ENCODE measurements at places on chromosomes 11 and 22.

GRCh38 chr22:20247010-20247505 is 21.1 kb downstream of the RTN4R start:
- no peak for DNase-seq

DNA sequence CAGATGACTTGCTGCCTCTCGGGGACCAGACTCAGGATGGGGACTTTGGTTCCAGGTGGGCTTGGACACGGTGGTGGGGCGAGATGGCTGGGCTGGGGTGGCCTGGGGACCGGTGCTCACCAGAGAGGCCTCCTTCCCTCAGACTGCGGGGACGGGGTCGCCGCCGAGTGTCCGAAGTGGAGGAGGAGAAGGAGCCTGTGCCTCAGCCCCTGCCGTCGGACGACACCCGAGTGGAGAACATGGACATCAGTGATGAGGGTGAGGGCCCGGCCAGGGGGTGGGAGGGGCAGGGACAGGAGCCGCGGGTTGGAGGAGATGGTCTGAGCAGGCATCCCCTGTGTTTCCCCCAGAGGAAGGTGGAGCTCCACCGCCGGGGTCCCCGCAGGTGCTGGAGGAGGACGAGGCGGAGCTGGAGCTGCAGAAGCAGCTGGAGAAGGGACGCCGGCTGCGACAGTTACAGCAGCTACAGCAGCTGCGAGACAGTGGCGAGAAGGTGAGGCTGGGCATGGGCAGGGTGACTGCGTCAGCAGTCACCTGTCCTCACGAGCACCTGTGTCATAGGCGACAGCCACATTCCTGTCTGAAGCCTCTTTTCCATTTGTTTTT is 5.9 kb downstream of the SART1 start:
- no peak for DNase-seq

- no peak for DNase-seq
These were observed 353.2 kb downstream of the CADM1 start for GRCh38 chr11:115151010-115151409.

GRCh38 chr11:44421090-44421675 is 111.2 kb upstream of the ALX4 start:
- no peak for DNase-seq

GRCh38 chr11:125300791-125301218 is 136.3 kb downstream of the PKNOX2 start:
- no peak for DNase-seq

DNA sequence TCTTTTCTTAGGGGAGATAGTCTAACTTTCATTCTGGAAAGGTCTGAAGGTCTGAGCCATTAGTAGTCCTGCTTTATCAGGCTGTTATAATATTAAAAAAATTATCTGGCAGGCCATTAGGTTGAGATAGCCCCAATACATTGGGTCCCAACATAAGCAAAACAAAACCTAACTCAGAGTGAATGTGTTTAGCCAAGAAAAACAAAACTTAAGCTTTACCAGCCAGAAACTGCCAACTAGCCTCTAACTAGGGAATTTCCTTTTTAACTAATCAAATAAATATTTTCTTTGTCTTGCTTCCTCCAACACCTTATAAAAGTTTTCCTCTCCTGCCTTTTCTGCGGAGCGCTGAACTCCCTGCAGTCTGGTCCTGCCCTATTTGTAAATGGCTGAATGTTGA is 1137.7 kb upstream of the CNTN5 start:
- no peak for DNase-seq

- DNase-seq = no peak
These were observed 36.5 kb downstream of the NECTIN1 start for GRCh38 chr11:119692540-119692820.

DNA sequence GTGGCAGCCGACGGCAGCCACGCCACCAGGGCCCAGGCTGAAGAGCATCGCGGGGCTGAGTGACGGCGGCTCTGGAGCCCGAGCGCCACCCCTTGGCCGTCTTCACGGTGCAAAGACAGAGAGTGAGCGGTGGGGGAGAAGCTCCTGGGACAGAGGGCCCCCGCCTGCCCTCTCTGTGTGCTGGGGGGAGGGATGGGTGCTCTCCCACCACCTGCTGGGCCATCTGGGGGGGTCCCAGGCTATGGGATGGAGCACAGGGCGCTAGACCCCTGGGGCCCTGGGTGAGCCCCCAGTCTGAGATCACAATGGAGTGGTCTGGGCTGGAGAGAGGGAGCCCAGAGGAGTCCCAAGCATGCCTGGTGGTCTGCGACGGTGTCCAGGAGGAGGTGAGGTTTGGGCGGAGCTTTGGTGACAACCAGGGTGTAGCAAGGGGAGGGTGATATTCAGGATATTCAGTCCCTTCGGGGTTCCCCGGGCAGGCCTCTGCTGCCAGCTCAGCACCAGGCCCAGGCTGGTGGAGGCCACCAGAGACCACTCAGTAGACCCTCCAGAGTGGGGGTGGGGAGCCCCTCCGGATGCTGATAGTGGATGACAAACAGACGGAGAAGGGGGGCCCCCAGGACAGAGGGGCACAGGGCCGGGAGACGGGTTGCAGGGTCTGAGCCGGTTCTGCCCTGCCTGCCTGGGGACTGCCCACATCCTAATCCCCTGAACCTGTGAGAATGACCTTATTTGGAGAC is 78.1 kb upstream of the PRR5 start:
- no peak for DNase-seq

DNA sequence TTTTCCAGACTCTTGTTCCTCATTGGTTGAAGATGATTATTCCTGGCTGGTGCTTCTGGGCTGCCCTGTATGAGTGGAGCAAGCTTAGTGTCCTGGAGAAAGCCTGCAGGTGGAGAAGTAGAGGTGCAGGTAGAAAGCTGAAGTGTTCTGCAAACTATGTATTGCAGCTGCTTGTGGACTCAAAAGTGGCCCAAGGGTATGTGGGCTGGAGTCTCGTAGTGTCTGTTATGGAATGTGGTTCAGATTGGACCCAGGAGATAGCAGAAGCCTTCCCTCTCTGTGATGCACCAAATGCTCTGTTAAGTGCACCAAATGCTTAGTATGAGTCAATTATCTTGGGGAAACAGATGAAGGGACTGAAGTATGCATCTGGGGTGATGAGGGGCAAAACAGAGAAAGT is 122.8 kb upstream of the CCDC90B start:
- DNase-seq = no peak

DNA sequence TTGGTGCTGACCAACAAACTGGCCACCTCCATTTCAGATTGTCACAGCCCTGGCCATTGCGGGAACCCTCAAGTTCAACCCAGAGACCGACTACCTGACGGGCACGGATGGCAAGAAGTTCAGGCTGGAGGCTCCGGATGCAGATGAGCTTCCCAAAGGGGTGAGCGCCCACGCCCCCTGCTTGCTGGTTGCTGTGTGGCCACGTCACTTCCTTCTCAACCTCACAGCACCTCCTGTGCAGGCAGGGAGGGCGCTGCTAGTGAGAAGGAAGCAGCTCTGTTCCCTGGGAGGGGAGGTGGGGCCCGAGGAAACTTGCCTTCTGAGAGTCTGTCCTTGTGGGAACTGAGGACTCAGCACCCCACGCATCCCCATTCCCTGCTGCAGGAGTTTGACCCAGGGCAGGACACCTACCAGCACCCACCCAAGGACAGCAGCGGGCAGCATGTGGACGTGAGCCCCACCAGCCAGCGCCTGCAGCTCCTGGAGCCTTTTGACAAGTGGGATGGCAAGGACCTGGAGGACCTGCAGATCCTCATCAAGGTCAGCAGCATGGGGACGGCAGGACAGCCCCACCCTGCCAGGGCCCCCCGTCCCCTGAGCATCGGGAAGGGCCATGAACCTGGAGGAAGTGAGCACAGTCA is 19.3 kb downstream of the POLR3H start:
- DNase-seq = no peak

DNA sequence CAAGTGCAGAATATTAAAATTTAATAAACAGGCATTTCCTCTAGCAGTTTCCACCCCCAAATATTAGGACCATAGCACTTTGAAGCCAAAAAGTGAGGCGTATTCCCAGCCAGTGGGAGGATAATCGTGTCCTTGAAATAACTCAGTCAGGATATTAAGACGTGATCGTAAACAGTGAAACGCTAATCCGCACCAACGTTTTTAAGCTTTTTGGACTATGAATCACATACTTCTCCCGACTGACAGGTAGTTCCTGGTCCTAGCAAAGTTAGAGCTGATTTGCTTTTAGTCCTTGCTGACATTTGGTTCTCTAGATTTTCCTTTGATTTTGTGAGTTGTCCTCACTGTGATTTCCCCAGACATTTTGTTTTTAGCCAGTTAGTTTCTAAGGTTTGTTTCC is 197.1 kb upstream of the ARHGAP20 start:
- no peak for DNase-seq

GRCh38 chr22:46463435-46464227 is 73.8 kb downstream of the CELSR1 start:
- no peak for DNase-seq

DNA sequence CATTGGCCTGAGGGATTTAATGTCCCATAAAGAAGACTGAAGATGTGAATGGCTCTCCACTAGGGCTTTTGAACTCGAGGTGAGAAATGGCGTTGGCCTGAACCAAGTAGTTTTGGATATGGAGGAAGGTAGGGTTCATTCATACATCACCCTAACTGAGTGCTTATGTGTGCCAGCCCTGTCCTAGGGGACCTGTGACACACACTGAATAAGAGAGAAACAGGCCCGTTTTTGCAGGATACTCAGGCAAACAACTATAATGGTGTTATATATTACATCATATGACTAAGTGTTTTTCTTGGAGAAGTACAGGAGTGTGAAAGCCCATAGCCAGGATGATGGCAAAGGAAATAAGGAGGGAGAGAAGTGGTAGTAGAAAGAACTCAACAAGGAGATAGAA is 368.1 kb downstream of the TMEM135 start:
- DNase-seq = no peak

GRCh38 chr11:134513585-134514120 is 101.6 kb upstream of the B3GAT1 start:
- DNase-seq = no peak

DNA sequence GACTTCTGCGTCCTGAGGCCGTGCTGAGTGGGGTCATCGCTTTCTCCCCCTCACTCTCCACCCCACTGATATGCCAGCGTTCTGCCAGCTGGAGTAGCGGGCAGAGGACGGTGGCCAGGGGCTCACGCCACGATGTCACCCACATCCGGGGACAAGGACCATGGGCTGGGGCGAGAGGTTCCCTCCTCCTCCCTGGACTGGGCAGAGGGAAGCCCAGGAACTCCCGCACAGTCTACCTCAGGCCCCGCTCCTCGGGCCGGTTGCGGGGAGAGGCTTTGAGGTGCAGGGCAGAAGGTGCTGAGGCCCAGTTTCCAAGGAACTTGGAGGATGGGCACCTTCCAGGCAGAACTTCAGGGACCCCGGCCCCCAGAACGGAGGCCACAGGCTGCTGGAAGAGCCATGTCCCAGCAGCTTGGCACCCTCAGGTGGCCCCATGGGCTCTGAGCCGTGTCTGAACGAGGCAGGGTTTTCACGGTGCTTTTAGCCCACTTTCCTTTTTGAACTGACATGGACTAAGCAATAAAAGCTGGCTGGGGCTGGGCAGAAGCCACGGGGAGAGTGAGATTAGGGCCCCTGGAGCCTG is 25.4 kb downstream of the ADAMTS15 start:
- DNase-seq = no peak

DNA sequence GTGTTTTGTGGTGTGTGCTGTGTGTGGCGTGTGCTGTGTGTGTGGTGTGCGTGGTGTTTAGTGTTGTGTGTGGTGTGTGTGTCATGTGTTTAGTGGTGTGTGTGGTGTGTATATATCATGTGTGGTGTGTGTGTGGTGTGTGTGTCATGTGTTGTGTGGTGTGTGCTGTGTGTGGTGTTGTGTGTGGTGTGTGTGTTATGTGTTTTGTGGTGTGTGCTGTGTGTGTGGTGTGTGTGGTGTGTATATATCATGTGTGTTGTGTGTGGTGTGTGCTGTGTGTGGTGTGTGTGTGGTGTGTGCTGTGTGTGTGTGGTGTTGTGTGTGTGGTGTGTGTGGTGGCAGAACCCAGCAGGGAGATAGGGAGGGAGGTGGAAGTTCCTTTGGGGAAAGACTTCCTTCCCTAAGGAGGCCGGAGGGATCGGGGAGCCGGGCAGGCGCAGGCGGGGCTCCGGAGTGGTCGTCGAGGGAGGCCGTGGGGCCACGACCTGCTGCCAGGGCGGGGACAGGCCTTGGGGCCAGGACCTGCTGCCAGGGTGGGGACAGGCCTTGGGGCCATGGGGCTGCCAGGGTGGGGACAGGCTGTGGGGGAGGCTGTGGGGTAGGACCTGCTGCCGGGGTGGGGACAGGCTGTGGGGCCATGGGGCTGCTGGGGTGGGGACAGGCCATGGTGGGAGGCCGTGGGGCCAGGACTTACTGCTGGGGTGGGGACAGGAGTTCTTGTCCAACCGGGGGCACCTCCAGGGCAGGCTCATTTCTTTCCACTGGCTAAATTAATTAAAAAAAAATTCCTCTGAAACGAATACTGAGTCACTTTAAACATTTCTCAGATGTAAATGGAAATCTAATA is 15.2 kb downstream of the PIM3 start:
- DNase-seq = no peak

- DNase-seq = no peak
These were observed 1083.4 kb downstream of the BRD1 start for GRCh38 chr22:48744283-48744641.

GRCh38 chr11:60657888-60658287 is 41.5 kb upstream of the MS4A8 start:
- no peak for DNase-seq

GRCh38 chr22:39815932-39816331 is 77.6 kb downstream of the ENTHD1 start:
- no peak for DNase-seq
